ENCODE measurements at places on chromosomes 1 and 21.

GRCh38 chr1:152160576-152160975 lies 1.5 kb upstream of the RPTN start:
- peaks cover 1% of the 10 kb centered on the region for H3K4me1 ChIP-seq
- no peak overlapping the region for H3K4me3 ChIP-seq
- H3K36me3 ChIP-seq, result no peaks in the 10 kb centered on the region
- H3K27me3 ChIP-seq, result no peaks in the 10 kb centered on the region

DNA sequence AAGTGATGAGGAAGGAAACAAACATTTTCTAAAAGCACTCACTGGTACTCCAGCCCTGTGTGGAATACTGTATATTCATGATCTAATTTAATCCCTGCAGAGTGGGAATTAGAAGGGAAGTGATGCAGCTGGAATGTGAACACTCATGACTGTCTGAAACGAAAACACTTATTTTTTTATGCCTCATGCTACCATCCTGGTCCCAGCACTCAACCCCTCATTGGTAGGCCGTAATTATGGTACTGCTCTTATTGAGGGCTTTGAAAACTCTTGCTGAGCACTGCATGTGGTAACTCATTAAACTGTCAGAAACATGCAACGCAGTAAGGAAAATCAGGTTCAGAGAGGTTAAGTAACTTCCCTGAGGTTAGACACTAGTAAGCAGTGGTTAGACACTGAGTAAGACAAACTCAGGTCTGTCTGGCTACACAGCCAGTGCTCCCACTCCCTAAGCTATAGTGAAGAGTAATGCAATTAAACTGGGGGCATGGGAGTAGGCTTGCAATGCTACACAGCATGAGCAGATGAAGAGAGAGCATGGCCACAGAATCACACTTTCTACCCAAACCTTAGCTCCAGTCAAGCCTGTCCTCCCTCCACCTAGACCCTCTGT lies 17.3 kb upstream of the TNFSF4 start:
- H3K36me3 ChIP-seq, result no peaks in the 10 kb centered on the region
- no peak overlapping the region for H3K4me3 ChIP-seq
- H3K4me1 ChIP-seq, result peaks cover 13% of the 10 kb centered on the region
- no peaks in the 10 kb centered on the region for H3K27me3 ChIP-seq
- no peak overlapping the region for H3K27ac ChIP-seq
- no peak for DNase-seq

DNA sequence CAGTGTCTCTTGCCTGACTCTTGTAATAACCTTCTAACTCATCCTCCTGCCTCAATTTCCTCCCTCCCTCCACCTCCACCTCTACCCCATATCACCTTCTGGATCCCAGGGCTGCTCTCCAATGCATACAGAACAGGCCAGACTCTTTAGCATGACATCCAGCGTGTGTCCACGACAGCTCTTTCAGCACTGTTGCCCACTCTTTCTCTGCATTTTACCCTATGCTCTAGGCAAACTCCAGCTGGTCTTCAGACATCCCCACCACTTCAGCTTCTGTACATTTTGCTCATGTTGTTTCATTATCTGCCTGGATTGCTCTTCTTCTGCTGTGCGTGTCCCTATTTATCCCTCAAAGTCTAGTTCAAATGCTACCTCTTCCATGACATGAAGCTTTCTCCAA lies 4.8 kb downstream of the INKA2 start:
- no peak overlapping the region for H3K27ac ChIP-seq
- no peak for DNase-seq

GRCh38 chr1:40694353-40694874 lies 2.9 kb downstream of the NFYC start:
- no peaks in the 10 kb centered on the region for H3K27me3 ChIP-seq
- no peak for DNase-seq
- peak overlapping the region; percentile 97 for H3K4me3 ChIP-seq
- H3K4me1 ChIP-seq, result peaks cover 78% of the 10 kb centered on the region
- H3K27ac ChIP-seq, result peak overlapping the region; percentile 98

DNA sequence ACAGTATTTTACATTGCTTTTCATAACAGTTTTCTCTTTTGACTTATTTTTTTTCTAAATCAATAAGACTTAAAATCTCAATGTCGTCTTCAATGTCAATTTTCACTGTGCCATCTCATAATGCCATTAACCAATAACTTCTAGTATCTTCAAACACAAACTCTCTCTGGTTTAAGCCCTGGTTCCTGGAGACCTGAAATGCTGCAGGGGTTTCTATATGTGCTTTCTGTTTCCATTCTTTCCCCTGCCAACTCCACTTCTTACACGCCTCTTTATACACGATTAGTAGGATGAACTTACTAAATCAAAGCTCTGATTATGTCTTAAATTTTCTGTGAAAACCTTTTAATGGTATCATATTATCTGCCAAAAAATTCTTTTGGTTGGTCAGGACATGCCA lies 191.4 kb downstream of the AMY1C start:
- no peaks in the 10 kb centered on the region for H3K27me3 ChIP-seq
- H3K27ac ChIP-seq, result no peak overlapping the region
- H3K36me3 ChIP-seq, result no peaks in the 10 kb centered on the region

- H3K36me3 ChIP-seq, result peaks cover 90% of the 10 kb centered on the region
- no peaks in the 10 kb centered on the region for H3K27me3 ChIP-seq
- H3K4me3 ChIP-seq, result peak overlapping the region; percentile 99
- H3K27ac ChIP-seq, result peak overlapping the region; percentile 99
- no peak for DNase-seq
Observed at GRCh38 chr1:30747033-30748008, 10.3 kb downstream of the LAPTM5 start.

DNA sequence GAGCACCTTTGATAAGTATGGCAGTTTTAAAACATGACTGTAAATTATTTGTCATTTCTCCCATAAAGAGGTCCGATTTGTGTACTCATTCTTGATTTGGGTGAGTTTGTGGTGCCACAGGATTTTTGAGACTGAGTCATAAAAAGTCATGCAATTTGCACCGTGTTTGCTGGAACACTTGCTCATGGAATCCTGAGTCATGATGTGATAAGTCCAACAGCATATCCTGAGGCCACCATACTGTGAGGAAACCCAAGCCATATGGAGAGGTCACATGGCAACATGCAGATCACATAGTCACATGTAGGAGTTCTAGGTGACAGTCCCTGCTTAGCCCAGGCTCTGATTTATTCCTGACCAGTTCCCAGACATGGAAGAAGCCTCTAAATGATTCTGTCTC lies 40.8 kb upstream of the PRRX1 start:
- no peak overlapping the region for H3K4me3 ChIP-seq
- no peak overlapping the region for H3K27ac ChIP-seq
- DNase-seq, result no peak
- H3K36me3 ChIP-seq, result no peaks in the 10 kb centered on the region
- H3K27me3 ChIP-seq, result peaks cover 20% of the 10 kb centered on the region

DNA sequence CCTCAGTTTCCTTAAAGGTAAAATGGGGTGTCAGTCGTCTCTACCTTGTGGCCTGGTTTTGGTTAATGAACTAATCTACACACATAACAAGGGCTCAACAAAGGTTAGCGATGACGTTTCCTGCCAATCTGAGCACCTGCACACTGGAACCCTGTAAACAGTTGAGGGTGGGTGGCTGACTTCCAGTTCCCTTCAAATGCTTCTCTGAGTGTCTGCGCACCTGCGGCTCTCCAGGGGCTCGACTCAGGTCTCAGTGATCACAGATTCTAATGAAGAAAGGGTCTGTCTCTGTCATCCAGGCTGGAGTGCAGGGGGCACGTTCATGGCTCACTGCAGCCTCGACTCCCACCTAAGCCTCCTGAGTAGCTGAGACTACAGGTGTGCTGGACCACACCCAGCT lies 3.3 kb upstream of the AGPAT3 start:
- no peak for DNase-seq
- peaks cover 10% of the 10 kb centered on the region for H3K27me3 ChIP-seq
- H3K36me3 ChIP-seq, result peaks cover 12% of the 10 kb centered on the region
- no peak overlapping the region for H3K4me3 ChIP-seq

DNA sequence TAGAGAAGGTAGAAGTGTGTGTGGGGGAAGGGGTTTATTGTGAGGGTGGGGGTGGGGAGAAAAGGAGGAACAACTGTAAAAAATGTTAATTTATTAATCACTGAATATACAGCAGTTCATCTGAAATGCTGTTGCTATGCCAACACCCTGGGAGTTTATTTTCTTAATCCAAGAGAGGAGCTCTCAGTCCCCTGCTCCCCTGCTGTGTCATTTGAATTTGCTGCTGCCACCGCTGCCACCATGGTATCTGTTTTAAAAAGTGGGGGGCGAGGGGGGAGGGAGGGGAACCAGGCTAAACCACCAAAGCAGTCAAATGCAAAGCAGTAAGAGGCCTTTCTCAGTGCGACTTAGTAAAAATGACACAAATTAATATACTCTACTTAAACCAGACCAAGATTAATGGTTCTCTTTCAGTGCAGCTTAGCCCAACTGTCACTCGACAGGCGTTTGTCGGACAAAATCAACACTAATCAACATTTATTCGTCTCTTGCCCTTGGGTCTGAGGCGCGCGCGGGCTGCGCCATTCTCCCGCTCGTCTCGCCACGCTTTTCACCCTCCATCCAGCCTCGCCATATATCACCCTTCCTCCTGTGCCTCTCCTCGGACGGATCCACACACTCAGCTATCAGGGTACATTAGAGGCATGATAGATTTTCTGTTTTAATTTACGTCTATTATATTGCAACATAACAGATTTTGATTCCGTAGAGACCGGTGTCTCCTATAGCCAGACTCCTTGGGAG lies 76.2 kb downstream of the PBX1 start:
- H3K27me3 ChIP-seq, result no peaks in the 10 kb centered on the region

DNA sequence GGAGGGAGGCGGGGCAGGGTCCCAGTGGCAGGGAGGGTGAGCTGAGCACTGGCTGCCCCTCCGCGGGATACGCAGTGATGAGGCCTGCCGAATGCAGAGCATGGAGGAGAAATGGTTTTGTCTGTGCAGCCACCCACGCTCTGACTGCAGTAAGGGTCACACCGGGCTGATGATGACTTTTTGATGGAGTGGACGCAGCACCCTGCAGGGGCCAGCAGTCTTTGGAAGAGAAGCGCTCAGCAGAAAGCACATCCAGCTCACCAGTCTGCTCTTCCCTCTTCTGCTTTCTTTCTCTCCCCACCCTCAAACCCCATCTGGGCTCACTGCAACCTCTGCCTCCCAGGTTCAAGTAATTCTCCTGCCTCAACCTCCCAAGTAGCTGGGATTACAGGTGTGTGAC lies 61.9 kb upstream of the ATP1A1 start:
- H3K27ac ChIP-seq, result no peak overlapping the region
- H3K27me3 ChIP-seq, result no peaks in the 10 kb centered on the region
- H3K36me3 ChIP-seq, result peaks cover 3% of the 10 kb centered on the region
- no peaks in the 10 kb centered on the region for H3K4me1 ChIP-seq
- DNase-seq, result no peak

- H3K4me3 ChIP-seq, result no peak overlapping the region
- H3K4me1 ChIP-seq, result peaks cover 17% of the 10 kb centered on the region
- no peaks in the 10 kb centered on the region for H3K36me3 ChIP-seq
Observed at GRCh38 chr1:172630868-172631267, 28.0 kb upstream of the FASLG start.

DNA sequence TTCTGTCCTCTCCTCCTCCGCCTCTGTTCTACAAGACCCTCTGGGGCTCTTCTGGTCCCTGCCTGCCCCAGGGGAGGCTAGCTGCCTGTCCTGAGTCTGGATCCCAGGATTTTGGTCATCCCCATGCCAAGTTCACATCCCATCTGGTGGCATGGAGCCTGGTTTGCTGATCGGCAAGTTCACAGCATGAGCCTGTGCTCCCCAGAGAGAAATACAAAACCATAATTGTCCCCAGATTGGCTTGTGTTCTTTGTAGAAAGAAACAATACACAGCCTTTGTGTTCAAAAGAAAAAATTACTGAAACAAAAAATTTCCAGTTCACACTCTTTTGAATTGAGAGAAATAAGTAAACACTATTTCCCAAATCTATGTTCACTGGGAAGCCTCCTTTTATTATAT lies 149.4 kb upstream of the ZC3H12A start:
- DNase-seq, result no peak
- H3K27ac ChIP-seq, result no peak overlapping the region
- H3K27me3 ChIP-seq, result peaks cover 21% of the 10 kb centered on the region
- H3K4me1 ChIP-seq, result no peaks in the 10 kb centered on the region
- H3K4me3 ChIP-seq, result no peak overlapping the region

- no peak overlapping the region for H3K4me3 ChIP-seq
- H3K4me1 ChIP-seq, result peaks cover 5% of the 10 kb centered on the region
- H3K36me3 ChIP-seq, result no peaks in the 10 kb centered on the region
- no peak overlapping the region for H3K27ac ChIP-seq
Observed at GRCh38 chr1:17359808-17360207, 12.2 kb upstream of the PADI6 start.

GRCh38 chr1:75099581-75099980 lies 34.6 kb upstream of the LHX8 start:
- no peaks in the 10 kb centered on the region for H3K36me3 ChIP-seq
- H3K4me3 ChIP-seq, result no peak overlapping the region
- DNase-seq, result no peak
- no peaks in the 10 kb centered on the region for H3K27me3 ChIP-seq
- no peak overlapping the region for H3K27ac ChIP-seq

DNA sequence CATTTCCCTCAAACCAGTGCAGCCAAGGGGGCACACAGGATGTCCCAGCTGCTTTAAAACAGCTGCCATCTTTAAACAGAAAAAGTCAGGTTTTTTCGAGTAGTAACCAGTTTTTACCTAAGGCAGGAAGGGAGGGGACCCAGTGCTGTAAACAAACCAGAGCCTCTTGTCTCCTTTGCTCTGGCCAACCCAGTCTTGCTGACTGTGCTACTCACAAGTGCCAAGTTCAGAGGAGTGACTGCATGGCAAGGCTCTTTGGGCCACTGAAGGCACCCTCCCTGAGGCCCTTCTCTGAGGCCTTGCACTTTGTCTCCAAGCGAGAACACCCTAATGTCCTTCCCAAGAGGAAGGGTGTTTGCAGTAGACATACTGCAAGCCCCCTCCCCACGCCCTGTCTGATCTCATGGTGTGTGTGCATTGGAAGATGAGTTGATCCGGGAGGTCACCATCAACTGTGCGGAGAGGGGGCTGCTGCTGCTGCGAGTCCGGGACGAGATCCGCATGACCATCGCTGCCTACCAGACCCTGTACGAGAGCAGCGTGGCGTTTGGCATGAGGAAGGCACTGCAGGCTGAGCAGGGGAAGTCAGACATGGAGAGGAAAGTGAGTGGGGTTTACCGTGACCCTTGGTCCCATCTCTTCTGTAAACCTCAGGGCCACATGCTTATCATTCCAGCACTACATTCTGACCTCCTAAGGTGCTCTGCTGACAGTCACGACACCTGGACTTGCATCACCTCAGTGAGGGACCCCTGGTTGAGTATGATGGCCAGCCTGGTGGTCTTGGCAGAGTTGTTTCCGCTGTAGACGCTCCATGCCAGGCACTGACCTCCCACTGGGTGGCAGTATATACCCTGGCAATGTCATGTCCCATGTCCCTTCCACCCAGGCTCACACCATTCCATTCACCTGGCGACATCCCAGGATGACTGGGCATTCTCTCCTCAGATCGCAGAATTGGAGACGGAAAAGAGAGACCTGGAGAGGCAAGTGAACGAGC lies 4.7 kb downstream of the DNALI1 start:
- DNase-seq, result no peak
- H3K4me3 ChIP-seq, result no peak overlapping the region
- no peak overlapping the region for H3K27ac ChIP-seq
- peaks cover 12% of the 10 kb centered on the region for H3K36me3 ChIP-seq
- H3K4me1 ChIP-seq, result no peaks in the 10 kb centered on the region

Measured in effector memory CD8-positive, alpha-beta T cell (primary cell).